ENCODE measurements at places on chromosomes 7 and 10.

DNA sequence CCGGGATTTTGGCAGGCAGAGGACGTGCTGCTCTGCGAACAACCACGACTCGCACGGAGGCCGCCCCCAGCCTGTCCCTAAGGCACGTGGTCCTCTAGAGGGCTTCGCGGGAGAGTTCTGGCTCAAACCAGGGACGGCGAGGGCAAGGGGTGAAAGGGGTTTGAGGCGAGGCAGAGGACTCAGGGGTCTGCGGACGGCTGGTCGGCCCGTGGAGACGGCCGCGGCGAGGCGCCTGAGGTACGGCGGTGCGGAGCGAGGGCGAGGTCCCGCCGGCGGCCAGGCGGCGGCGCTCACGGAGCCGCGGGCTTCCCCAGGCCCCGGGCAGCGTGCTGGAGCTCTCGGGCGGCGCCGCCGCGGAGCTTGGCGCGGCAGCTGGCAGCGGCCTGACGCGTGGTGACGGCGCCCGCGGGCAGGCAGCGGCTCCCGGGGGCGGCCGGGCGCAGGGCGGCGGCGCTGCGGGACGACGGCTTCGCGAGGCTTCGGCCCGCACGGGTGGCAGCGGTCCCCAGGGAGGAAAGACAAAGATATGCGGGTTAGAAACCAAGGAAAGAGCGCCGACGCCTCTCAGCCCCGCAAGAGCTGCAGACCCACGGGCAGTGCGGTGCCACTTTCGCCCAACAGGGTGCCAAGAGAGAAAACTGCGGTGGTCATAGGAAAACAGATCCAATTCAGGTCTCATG, 44.8 kb downstream of the ZNF800 start:
- H3K4me1 ChIP-seq, result no peaks in the 10 kb centered on the region

- no peaks in the 10 kb centered on the region for H3K36me3 ChIP-seq
- no peaks in the 10 kb centered on the region for H3K4me1 ChIP-seq
- peak overlapping the region; percentile 8 for H3K27ac ChIP-seq
- no peaks in the 10 kb centered on the region for H3K27me3 ChIP-seq
- DNase-seq, result no peak
- H3K4me3 ChIP-seq, result no peak overlapping the region
These were observed 238.2 kb upstream of the NEBL start for GRCh38 chr10:21135023-21135931.

DNA sequence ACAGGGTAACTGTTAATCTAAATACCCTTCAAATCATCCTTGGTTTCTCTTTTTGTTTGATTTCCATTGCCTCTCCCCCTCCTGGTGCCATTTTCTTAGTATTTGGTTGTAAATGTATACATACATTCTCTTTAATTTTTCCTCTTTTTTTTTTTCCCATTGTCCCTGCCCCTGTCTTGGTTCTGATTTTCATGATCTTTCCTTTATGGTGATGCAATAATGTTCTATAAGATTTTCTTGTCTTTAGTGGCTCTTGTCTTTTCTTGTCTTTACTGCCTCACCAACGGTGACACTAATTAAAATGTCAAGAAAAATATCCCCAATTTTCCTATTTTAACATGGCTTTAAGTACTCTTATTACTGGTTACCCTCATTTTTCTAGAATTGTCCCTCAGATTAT, 135.9 kb upstream of the POT1 start:
- H3K27ac ChIP-seq, result no peak overlapping the region
- no peaks in the 10 kb centered on the region for H3K4me1 ChIP-seq
- no peak for DNase-seq

DNA sequence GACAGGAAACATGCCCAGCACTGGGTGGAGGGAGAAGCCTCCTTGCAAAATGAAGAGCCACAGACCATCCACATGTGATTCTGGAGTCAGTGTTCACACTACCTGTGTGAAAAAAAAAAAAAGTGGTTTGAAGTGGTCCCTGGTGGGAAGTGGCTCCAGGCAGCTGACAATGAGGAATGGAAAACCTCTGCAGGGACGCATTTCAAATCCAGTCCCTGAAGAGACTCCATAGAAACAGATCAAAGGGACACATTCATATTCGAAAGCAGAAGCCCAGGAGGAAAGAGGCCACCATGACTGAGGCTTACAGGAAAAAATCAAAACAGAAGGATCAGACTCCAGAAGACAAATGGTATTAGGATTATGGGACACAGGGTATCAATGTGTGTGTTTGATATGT, 11.5 kb upstream of the TCERG1L start:
- H3K4me3 ChIP-seq, result no peak overlapping the region
- H3K36me3 ChIP-seq, result no peaks in the 10 kb centered on the region
- no peaks in the 10 kb centered on the region for H3K27me3 ChIP-seq
- DNase-seq, result no peak

DNA sequence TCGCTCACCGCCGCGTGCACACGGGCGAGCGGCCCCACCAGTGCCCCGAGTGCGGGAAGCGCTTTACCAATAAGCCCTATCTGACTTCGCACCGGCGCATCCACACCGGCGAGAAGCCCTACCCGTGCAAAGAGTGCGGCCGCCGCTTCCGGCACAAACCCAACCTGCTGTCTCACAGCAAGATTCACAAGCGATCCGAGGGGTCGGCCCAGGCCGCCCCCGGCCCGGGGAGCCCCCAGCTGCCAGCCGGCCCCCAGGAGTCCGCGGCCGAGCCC, 3.3 kb downstream of the REPIN1 start:
- H3K27ac ChIP-seq, result no peak overlapping the region
- no peak for DNase-seq
- peaks cover 20% of the 10 kb centered on the region for H3K4me1 ChIP-seq
- H3K4me3 ChIP-seq, result no peak overlapping the region
- H3K27me3 ChIP-seq, result no peaks in the 10 kb centered on the region

GRCh38 chr10:94219829-94220228, 142.9 kb downstream of the NOC3L start:
- no peak for DNase-seq
- H3K36me3 ChIP-seq, result no peaks in the 10 kb centered on the region
- H3K27me3 ChIP-seq, result no peaks in the 10 kb centered on the region
- H3K27ac ChIP-seq, result no peak overlapping the region

- no peak for DNase-seq
- H3K4me3 ChIP-seq, result no peak overlapping the region
- H3K27me3 ChIP-seq, result no peaks in the 10 kb centered on the region
- no peaks in the 10 kb centered on the region for H3K36me3 ChIP-seq
These were observed 850.5 kb upstream of the POT1 start for GRCh38 chr7:125780153-125780552.
